ENCODE measurements at places on chromosomes 7 and 10.

DNA sequence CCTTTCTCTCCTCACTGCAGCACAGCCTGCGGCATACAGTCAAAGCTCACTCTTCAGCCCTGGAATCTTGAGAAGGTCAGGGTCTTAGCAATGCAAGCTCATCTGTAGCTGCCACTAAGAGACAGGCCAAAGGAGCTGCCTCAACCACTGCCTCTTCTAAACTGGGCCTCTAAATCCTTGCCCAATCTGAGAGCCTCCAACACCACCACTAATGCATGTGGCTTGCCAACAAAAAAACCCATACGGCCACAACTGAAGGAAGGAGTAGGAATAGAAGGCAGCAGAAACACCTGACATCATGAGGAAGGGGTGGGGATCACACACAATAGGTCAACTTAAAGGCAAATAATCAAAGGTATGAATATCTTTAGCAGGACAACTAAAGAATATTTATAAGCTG is 183.8 kb downstream of the SRPK2 start:
- DNase-seq, result no peak

DNA sequence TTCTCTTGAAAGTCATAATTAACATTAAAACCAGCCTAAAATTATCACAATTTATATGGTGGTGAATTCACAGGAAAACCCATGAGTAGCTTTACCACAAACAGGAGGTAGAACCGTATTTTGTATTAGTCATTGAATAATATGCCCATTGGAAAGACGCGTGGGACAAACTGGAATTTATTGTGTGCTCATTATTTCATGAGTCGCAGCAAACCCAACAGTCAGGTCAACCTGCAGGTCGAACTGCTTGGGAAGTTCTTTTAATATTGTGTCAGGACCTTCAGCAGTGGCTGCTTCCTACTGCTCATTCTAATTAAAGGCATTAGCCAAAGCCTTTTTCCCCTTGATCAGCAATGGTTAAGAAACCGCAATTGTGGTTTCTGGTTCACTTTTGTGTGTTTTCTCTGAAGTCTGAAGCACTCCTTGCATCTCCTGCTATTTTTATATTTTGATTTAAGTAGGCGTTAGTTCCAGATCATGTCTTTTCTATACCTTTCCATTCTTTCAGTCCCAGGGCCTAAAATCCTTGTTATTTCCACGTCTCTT is 100.1 kb downstream of the RAB11FIP2 start:
- DNase-seq, result no peak

DNA sequence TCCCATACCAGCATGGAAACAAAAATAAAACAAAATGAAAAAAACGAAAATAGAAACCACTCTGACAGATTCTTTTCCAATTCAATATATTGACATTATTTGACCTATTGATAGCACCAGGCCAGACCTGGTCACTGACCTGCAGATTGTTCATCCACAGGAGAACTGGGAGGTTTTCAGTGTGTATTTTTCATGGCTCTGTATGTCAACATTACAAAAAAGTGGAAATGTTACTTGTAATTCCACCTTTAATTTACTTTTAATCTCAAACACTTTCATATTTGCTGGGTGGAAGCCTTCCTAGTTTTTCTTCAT is 2.9 kb downstream of the HKDC1 start:
- no peak for DNase-seq

GRCh38 chr7:6608794-6609193 is 6.6 kb upstream of the ZNF853 start:
- DNase-seq, result no peak

GRCh38 chr10:50614444-50615137 is 9.2 kb downstream of the SGMS1 start:
- no peak for DNase-seq

- DNase-seq, result no peak
These were observed 350.1 kb upstream of the COBL start for GRCh38 chr7:51666751-51667150.

GRCh38 chr7:15795393-15795792 is 108.9 kb upstream of the MEOX2 start:
- DNase-seq, result no peak

DNA sequence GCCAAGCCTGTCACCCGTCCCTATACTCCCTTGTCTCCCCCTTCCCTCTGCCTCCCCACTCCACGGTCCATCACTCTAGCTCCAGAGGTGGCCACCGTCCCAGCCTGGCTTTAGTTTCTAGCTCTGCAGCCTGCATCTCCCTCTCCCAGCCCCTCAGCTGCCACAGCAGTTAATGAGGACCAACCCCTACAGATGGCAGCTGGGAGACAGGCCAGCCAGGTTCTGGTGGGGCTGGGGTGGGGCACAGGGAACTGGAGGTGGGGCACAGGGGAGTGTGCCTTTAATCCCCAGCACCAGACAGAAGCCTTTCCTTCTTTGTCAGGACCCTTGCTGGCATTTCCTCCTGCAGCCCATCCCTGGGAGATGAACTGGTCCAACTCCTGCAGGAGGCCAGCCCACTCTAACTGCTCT is 21.1 kb downstream of the UNC5B start:
- no peak for DNase-seq

DNA sequence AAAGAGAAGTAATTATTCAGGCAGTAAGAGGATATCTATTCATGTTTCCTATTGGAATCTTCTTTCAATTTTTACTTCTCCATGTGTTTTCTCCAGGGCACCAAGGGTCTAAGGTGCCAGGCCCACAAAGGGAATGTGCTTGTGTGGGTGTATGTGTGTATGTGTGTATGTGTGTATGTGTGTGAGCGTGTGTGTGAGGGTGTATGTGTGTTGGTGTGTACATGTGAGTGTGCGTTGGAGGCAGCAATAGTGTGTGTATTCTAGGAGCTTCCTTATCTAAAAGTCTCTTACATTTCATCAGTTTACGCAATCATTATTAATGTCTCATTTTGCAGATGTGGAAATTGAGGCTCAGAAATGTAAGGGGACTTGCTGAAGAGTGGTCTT is 28.3 kb downstream of the RAMP3 start:
- no peak for DNase-seq

GRCh38 chr7:41922373-41922772 is 219.5 kb upstream of the INHBA start:
- no peak for DNase-seq

DNA sequence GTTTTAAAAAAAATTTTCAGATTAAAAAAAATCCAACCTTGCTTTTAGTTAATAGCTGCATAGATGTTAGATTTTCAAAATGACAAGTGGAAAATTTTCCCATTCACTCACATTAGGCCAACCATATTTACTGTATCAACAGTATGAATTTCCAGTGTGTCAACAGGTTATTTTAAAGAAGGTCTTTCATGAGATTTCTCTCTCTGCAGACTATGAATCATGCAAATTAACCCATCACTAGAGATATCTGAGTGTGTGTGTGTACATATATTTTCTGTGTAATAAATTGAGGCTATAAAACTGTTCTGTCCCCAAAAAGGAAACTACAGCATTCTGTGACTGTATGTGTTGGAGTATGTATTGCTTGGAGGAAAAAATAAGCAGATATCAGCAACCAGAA is 305.6 kb downstream of the ARL4A start:
- DNase-seq, result no peak

DNA sequence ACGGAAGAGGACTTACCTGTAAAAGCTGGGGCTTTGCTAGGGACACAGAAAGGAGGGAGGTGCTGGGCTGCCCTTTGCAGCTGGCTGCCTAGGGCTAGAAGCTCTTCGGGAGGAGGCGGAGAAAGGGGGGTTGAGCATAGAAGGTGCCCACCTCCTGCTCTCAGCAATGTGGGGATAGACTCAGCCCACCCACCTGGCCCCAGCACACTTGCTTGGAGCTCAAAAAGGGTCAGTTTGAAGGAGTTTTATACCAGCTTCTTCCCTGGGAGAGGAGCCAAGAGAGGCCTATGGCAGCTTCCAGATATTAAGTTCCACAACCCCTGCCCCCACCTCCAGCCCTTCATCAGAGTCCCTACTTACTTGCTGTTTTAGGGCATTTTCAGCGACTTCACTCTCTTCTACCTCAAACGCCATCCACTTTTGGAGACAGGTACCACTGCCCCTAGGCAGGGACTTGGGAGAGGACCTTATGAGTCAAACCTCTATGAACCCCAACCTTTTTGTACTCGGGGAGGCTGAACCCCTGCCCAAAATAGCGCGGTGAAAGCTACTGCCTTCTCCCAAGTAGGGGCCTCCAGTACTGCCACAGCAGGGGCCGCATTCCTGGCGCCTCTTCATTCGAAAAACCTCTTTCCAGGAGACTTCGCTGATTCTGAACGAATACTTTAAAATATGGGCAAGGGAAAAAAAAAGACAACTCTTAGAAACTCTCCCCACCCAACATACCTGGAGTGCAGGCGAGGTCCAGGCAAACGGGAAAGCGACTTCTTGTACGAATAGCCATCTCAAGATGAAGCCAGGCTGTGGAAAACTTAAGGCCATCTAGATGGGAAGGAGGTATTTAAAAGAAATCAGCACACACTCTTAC is 1.2 kb upstream of the EVX1 start:
- no peak for DNase-seq

GRCh38 chr10:34627331-34627730 is 187.8 kb downstream of the PARD3 start:
- DNase-seq, result no peak

- no peak for DNase-seq
These were observed 147.1 kb downstream of the LYZL1 start for GRCh38 chr10:29435809-29436501.

DNA sequence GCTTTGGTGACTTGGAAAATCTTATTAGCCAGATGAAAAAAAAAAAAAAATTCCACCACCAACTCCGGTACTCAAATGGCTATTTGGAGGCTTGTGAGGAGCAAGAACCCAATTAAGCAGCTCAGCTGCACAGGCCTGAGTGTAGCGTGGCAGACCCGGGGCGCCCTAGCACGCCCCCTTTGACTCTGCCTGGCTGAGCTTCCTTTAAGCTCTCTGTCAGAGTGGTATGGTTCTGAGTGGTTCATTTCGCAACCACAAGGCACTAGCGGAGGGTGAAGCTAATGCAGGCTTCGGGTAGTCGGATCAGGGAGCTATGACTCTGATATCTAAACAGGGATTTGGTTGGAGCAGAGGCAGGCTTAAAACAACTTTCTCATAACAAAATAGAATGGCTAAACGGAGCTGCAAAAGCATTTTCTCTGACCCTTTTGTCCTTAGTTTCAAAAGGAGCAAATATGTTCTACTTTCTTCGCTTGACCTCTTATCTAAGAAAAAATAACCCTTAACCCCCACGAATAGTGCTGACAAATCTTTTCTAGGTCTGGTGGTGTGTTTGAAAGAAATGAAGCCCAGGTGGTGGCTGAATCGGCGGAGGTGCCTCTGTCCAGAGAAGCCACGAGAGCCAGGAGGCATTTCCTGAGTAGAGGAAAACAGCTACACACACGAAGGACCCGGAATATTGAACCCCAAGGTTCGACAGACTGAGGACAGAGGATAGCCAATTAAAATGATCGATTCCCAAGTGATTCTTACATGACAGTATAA is 285.4 kb upstream of the GLI3 start:
- DNase-seq, result no peak

GRCh38 chr7:117127585-117128168 is 174.4 kb downstream of the ST7 start:
- peak; percentile 51 for DNase-seq

DNA sequence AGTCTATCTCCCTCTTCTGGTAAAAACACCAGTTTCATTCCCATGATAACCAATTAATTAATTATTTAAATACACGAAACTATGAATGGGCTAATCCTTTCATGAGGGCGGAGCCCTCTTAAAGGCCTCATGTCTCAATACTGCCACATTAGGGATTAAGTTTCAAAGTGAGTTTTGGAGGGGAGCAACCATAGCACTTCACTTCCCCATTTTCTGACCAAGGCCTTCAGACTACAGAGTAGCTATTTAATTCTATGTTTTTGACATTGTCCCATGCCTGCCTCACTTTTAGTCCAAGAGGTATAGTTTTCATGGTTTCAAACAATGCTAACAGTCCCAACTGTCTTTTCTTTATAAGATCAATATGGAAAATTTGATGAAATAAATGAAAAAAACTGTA is 618.6 kb downstream of the ZWINT start:
- DNase-seq, result no peak

DNA sequence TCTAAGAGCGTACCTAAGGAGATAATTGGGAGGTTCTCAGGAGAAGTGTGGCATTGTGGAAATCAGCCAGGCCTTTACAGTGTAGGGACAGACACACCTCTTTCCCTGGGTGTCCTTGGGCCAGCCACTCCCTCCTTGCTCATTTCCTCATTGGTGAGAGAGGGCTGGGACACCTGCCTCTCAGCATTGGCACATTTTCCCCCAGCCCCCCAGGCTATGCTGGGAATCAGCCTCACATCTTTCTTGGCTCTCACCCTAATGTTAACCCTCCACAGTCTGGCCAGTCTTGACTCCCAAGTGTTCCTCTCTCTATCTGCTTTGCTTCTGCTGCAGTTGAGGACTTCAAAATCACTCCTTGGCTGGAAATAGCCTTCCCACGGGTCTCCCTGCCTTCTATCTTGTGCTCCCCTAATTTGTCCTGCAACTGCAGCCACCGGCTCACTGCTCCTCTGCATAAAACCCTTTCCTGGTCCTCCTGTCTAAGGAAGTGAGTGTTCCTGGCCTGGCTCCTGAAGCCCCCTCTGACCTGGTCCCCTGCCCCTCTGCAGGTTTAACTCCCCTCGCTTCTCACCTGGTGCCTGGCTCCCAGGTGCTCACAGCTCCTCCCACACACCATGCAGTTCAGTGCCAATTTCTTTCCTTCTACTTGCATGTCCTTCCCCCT is 15.8 kb downstream of the TBXAS1 start:
- DNase-seq, result no peak

GRCh38 chr10:103181244-103181643 is 11.8 kb downstream of the NT5C2 start:
- DNase-seq, result no peak

GRCh38 chr10:113214331-113214730 is 264.3 kb downstream of the TCF7L2 start:
- DNase-seq, result no peak

- no peak for DNase-seq
These were observed 293.7 kb downstream of the POU6F2 start for GRCh38 chr7:39271402-39271801.

DNA sequence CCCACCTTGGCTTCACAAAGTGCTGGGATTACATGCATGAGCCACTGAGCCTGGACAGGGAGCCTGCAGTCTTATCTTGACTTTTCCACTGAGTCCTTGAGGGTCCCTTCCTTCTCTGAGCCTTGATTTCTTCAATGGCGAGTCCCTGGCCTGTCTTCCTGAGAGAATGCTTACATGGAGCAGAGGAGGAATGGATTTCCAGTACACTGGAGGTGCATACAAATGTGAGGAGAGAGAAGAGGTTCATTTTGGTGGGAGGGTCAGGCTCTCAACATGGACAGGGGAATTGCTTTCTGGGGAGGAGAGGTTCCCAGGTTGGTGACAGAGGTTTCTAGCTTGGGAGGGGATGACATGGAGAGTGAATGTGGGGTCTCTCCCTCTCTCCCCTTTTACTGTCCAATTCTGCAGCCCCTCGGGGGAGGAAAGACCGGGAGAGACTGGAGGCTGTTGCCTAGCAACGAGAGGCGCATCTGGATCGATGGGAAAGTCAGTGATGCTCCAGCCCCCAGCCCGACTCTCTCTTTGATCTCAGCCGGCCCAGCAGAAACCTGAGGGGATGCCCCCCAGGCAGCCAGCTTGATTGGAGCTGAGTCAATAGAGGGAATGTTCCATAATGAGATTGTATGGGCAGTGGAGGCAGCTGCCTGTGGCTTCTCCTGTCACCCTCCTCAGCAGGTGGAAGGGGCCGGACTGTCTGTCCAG is 14.8 kb downstream of the SRRM3 start:
- DNase-seq, result no peak
